ENCODE measurements at places on chromosomes 4 and X.

GRCh38 chrX:42616981-42617380 lies 161.0 kb downstream of the PPP1R2C start:
- DNase-seq = no peak

DNA sequence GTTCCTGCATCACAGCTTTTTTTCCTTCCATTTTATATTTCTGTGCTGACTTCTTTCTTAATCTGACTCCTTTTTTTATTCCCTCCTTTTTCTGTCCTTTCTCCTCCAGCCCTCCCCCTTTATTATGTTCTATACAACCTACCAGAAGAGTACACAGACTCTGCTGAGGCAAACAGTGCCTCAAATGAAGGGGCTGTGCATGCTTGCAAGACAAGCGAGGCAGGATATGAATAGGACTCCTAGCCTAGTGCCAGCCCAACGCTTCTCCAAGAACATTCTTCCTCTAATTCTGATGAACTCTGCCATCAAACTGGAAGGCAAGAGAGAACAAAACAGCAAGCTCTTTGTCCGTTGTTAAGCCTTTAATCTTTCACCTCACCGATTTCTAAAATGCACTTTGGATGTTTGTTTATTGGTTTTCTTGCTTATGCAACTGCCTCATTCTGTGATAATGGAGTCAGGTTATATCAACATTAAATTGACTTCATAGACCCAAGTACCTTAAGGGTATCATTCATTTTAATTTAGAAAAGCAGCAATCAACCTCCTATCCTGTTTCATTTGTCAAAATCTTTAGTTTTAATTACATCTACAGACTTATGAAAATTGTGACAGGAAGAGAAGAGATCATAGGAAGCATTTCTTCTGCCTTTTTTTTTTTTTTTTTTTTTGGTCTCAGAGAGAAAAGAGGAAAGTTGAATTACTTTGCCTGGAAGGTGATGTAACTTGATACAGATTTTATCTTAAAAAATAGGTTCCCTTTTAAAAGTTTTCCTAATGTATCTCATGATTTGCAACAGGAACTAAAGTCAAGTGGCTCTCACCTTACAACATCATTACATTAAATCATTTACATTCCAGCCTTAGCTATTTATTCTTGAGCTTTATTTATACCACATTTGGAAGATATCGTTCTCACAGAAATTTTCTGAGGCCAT lies 284.7 kb upstream of the FTHL17 start:
- DNase-seq = no peak

DNA sequence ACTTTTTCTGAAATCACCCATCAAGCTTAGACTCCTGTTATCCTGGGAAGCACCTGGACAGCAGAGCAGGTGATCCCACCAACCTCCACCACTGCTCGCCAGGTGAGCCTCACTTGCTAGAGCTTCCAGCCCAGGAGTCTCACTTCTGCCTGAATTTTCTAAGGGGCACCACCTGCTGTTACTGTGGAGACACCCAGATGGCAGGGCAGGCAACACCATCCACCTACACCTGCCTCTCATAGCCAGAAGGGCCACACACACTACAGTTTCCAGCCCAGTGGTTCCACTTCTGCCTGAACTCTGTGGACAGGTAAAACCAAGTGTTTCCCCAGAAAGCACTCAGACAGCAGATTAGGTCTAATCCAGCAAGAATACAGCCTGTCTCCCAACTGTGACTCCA lies 262.0 kb downstream of the ARAP2 start:
- DNase-seq = no peak

DNA sequence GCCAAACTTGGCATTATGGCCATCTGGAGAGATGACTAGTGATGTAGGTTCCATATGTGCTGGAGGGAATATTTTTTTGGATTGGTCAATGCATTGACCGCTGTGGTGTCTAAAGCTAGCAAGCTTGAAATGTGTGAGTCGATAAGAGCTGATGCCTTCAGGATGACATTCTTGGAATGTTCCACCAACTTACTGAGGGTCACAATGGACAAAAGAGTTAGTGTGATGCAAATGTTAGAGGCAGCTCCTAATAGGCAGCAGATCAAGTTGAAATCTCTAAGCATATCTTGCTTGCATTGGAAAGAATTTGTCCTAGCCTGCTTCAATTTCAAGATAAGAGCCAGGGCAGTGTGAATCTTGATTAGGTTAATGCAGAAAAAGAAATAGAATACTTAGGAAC lies 210.4 kb upstream of the AFF2 start:
- DNase-seq = no peak

GRCh38 chr4:176838601-176839433 lies 46.1 kb upstream of the VEGFC start:
- peak; percentile 97 for DNase-seq

DNA sequence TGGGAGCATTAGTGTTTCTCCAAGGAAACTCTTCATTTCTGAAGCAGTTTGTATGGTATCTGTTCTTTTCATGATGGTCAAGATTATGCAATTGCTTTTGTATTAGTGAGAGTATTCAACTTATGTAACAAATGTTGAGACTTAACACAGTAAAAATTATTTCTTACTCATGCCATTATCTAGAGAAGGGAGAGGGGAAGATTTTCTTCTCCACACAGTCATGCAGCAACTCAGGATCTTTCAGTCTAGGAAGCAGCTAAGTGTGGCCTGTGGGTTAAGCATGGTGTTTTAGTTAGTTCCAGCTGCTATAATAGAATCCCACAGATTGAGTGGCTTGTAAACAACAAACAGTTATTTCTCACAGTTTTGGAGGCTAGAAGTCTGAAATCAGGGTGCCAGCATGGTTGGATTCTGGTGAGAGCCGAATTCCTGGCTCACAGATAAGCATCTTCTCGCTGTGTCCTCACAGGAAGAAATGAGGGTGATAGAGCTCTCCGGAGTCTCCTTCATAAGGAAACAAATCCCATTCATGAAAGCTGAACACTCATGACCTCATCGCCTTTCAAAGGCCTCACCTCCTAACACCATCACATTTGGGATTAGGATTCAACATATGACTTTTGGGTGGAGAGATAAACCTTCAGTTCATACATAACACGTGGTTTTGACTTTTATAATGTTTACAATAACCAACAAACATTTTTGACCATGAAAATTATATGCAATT lies 101.2 kb downstream of the FRMPD4 start:
- DNase-seq = no peak

DNA sequence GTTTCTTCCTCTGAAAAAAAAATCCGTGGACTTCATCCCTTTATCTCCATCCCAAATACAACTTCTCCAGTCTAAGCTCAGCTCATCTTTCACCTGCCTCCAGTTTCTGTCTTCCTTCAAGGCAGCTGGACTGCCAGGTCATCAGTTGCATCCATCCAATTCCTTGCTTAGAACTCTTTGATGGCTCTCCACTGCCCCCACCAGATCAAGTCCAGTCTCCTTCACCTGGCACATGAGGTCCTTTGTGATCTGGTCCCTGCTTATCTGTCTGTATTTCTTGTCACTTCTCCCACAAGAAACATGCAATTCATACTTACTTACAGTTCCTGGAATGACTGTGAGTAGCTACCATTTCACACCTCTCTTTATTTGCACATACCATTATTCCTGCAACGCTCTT lies 33.8 kb downstream of the OTUD6A start:
- no peak for DNase-seq

- no peak for DNase-seq
These were observed 218.5 kb downstream of the SPANXN3 start for GRCh38 chrX:143298663-143299241.

DNA sequence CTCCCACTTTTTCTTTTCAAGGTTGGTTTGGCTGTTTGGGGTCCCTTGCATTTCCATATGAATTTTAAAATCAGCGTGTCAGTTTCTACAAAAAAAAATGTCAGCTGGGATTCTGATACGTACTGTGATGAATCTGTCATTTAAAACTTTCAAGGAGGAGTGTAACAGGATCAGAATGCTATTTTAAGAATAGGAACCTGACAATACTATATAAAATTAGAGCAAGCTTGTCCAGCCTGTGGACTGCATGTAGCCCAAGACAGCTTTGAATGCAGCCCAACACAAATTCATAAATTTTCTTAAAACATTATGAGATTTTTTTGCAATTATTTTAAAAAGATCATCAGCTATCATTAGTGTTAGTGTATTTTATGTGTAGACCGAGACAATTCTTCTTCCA lies 56.5 kb downstream of the TMEM164 start:
- DNase-seq = no peak

GRCh38 chr4:71206763-71207162 lies 132.1 kb upstream of the SLC4A4 start:
- DNase-seq = no peak

DNA sequence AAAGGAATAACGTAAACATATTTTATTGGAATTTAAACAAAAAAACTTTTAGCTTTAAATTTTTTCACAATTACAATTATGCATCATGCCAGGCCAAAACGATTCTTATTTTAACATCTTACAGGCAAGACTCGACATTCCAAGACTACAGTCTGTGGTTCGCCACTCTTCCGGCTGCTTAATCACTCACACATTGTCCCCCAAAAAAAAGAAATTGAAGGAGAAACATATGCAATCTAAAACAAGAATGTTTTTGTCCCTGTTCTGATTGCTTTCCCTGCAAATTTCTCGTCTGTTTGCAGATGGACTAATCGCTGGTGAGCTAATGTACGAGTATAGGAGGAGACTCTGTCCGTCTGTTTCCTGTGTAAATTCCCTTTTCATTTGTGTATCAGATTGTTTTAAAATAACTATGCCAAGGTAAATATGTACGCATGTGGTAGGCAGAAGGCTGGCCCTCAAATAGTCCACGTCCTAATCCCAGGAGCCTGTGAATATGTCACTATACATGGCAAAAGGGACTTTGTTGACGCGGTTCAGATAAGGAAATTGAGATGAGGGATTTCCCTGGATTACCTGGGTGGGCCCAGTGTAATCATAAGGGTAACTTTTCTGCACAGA lies 37.7 kb upstream of the MTNR1A start:
- DNase-seq = no peak

DNA sequence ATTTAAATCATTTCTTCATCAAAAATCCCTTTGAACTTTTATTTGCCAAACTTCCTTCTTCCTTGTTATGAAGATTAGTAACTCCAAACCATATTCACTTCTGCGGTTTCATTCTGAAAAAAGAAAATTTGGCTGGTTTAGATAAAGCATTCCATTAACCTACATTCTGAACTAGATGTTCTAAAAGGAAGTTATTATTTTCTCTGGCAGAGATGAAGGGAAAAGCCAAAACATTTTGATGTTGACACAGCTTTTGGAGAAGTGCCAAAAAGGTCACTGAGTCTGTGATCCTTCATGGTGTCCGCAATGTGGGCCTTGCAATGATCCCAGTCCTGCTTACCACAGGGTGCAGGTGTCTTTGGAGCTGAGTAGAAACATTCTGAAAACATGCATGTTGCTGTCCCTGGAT lies 36.0 kb downstream of the CXCL8 start:
- DNase-seq = peak; percentile 37
